ENCODE measurements at places on chromosomes 6 and 20.

- DNase-seq, result no peak
Measured at GRCh38 chr6:24547243-24547642, 52.5 kb downstream of the ALDH5A1 start.

DNA sequence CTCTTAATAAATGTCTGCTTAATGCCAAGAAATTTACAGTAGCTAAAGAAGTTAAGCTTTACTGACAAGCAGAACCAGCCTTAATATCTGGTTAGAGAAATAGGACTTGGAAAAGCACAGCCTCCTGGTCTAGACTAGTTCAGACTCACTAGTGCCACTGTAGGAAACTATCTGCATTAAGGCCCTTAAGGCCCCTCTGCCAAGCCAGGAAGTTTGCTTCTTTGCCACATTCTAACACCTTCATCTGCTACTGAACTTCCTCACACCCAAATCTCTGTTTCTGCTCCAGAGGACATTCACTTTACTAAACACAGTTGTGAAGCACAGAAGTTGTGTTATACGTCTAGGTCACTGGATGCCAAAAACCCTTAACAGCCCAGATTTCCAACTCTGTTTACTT lies 302.8 kb downstream of the BTBD9 start:
- no peak for DNase-seq

DNA sequence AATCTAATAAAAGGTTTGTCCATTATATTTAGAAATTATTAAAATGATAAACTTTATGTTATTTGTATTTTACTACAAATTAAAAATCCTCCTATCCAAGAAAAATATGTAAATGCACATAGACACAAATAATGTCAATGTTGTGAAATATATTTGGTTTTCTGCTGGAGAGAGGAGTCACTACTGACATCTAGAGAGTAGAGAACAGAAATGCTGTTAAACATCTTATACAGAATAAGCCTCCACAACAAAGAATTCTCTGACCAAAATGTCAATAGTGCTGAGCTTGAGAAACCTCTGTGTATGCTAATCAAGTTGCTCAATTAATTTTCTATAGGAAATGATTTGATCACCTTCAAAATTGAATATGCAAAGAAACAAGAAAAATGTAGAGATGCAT lies 12.4 kb downstream of the HTR1B start:
- no peak for DNase-seq

DNA sequence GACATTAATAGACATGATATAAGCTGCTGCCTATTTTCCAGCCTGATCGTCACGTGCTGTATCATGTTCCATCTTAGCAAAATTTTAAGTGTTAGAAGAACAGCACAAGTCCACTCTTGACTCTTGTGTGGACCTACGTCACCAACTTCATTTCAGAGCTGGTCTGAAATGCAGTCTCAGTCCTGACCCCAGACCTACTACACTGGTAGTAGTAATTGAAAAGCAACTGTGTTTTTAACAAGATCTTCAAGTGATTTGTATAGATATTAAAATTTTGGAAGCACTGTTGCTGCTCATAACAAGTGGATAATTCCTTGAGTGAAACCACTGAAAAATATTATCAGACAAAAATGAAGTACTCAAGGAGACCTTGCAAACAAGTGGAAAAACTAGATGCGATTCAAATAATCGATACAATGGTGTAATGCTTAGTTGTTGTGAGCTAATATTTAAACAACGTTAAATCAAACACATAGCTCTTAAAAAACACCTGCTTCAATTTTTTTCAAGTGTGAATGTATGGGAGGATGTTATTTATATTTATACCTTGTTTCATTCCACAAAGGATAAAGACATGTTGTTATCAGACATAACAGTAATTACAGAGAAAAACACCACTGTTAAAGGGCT lies 110.9 kb upstream of the JAG1 start:
- DNase-seq, result no peak

- DNase-seq, result no peak
Measured at GRCh38 chr6:27414300-27414699, 25.7 kb downstream of the ZNF391 start.

GRCh38 chr6:81777586-81778268 lies 25.2 kb upstream of the TENT5A start:
- no peak for DNase-seq

DNA sequence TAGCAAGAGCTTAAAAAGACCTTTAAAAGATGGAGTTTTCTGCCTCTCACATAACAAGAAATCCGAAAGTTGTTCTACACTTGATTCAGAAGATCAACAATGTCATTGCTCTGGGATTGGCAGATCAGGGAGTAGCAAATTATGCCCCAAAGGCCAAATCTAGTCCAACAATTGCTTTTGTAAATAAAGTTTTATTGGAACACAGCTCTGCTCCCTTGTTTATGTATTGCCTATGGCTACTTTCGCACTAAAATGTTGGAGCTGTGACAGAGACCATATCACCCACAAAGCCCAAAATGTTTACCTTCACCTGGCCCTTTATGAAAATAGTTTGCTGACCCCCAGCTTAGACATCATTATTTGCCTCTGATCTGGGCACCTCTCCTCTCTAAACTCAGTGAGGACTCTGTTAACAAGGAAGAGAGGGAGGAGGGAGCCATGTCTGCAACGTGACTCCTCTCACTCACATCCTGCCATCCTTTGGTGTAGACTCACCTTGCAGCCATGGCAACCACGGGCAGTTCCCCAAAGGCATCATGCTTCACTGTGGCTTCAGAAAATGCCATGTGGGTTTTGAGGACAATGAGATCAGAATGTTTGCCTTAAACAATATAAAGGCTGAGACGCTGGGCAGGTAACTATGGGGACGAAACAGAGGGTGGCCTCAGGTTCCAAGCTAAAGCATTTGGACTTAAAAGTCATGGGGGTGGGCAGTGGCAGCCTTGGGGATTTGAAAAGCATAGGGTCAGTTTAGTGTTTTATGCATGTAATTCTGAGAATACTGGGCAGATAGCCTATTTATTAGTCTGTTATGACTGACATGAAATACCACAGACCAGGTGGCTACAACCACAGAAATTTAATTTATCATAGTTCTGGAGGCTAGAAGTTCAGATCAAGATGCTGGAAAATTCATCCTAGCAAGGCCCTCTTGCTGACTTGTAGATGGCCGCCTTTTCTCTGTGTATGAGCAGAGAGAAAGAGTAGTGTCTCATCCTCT lies 149.7 kb upstream of the TNFAIP3 start:
- DNase-seq, result no peak

- no peak for DNase-seq
Measured at GRCh38 chr6:129635396-129636130, 74.4 kb downstream of the ARHGAP18 start.

DNA sequence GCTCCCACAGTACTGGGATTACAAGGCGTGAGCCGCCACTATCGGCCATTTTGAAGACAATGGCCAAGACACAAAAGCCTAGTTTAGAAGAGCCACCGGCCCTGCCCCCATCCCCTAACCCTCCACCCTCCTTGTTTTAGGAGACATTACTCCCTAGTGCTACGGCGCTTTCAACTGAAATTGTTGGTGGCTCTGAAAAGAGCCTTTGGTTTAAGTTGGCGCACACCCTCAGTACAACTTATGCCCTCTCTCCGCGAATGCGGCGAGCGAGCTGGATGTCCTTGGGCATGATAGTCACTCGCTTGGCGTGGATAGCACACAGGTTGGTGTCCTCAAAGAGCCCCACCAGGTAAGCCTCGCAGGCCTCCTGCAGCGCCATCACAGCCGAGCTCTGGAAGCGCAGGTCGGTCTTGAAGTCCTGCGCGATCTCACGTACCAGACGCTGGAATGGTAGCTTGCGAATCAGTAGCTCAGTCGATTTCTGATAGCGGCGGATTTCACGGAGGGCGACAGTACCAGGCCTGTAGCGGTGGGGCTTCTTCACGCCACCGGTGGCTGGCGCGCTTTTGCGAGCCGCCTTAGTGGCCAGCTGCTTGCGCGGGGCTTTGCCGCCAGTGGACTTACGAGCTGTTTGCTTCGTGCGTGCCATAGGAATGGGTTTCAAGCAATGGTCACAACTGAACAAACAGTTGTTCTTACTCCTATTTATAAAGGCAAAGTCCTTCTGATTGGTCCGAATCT lies 114.9 kb upstream of the BTN3A2 start:
- peak; percentile 73 for DNase-seq

GRCh38 chr6:23533944-23534343 lies 592.1 kb upstream of the NRSN1 start:
- DNase-seq, result no peak

DNA sequence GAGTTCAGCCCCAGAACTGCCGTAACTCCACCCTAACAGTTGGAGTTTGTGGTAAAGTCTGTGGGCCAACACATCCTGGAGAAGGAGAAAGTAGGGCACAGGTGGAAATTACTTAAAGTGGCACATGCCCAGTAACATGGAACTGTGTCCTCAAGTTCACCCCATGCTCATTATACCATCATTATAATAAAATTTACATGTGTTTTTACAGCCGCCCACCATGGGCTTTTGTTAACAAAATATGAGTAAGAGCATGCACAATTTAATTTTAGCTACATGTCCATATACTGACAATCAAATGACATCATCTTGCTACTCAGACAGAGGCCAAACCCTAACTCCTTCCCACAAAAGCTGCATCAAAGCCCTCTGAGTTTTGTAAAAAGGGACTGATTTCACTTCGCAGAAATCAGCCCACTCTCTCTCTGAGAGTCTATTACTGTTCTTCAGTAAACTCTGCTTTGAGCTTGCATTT lies 17.3 kb upstream of the ELOVL4 start:
- DNase-seq, result no peak

- no peak for DNase-seq
Measured at GRCh38 chr20:16428112-16428511, 145.1 kb downstream of the KIF16B start.

DNA sequence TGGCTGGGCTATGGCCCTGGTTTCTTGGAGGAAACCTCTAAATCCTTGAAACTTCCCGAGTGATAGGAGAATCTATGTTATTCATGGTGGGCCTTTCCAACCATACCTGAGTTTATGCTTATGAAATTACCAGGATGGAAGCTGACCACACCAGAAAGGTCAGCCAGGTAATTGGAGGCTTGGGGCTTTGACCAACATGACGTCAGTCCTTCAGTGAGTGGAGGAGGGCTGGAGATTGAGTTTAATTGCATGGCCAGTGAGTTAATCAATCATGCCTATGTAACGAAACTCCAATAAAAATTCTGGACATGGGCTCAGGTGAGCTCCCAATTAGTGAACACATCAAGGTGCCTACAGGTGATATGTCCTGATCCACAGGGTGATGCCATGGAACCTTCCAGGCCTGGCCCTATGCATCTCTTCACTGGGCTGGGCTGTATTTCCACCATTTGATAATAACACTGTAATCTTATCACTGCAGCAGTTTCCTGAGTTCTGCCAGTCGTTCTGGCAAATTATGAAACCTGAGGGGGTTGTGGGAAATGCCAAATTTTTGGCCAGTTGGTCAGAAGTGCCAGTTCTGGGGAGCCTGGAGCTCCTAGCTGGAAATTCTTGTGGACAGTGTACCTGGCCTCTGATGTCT lies 106.5 kb downstream of the CDH26 start:
- no peak for DNase-seq

DNA sequence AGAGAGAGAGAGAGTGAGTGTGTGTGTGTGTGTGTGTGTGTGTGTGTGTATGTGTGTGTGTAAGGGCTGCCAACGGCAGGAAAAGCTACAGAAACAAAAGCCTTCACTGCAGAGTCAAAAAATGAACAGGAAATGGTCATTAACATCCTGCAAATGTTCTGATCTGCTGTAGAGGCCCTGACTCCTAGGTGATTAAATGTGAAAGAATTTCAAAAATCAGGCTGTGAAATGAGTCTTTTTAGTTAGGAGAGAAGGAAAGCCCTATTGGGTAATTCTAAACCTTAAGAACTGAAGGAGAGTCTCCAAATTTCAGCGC lies 166.5 kb upstream of the MYLIP start:
- DNase-seq, result no peak

DNA sequence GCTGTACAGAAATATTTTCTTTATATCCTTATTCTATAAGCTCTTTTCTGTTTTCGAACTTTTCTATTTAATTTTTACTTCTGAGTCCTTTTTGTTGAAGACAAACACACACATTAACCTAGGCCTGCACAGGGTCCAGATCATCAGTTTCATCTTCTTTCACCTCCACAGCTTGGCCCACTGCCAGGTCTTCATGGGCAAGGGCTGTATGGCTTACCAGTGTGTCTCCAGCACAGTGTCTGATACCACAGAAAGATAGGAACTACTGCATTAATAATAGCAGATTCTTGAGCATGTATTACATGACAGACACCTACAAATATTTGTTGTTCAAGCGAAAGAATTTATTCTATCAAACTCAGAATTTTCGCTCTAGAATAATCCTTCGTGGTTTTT lies 24.4 kb downstream of the QKI start:
- DNase-seq, result no peak

DNA sequence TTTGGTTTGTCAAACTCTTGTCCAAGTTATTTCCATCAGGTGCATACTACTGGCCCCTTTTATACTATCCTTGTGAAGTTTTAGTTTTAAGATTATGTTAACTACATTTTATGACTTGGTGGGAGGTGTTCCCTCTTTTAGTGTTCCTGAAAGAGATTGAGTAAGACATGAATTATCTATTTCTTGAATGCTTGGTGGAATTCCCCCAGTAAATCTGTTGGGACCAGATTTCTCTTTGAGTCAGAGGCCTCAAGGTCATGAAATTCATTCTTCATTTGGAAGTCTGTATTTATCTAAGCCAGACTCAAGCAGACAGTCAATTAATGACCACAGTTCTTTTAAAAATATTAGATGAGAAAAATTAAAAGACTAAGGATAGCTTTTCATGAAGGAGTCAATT lies 81.3 kb downstream of the MOXD1 start:
- DNase-seq, result no peak

DNA sequence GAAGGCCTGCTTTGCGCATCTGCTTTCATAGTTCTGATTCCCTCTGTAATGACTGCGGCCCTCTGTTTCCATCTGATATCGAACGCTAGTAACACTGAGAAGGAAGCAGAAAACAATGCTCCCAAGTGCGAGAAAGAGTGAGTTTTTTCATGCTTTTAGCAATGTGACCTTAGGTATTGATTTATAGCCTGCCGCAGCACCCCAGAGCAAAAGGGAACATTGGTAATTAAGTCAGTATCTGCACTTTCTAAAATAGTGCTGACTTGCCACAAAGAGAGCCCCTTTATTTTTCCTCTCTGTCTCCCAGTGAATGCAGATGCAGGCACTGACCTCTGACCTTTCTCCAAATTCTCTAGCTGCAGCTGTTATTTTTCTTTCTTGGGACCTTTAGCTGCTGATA lies 129.8 kb downstream of the HDGFL1 start:
- no peak for DNase-seq

DNA sequence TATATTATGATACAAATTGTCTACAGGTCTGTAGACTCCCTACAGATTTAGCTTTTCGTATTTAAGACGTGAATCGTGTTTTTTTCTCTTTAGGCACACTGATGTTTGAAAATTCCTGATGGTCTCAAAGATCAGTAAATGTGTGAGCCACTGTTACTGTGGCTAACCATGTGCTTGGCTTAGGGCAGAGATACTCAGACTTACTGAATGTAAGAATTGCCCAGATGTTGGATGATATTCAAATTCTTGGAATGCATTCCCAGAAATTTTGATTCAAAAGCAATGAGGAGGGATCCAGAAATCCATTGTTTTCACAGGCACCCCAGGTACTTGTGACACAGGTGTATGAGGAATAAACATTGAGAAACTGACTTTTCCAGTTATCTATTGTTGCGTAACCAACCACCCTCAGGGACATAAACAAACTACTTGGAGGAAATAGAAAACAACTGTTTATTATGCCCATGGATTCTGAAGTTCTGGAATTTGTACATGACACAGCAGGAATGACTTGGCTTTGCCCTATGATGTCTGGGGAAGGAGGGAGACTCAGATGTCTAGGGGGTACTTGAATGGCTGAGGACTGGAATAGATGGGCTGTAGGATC lies 339.6 kb upstream of the CITED2 start:
- DNase-seq, result no peak

GRCh38 chr20:53023732-53024520 lies 51.8 kb downstream of the TSHZ2 start:
- DNase-seq, result no peak

Data from stimulated activated naive B cell treated with anti-CD40 and anti-IgM and Interleukin-4, amounts not matched to agents 10 μg/mL and 1 μg/mL and 100 μg/mL, for 72 hours (primary cell).